ENCODE measurements at places on chromosomes 5 and 9.

- no peak for DNase-seq
Measured at GRCh38 chr5:16784843-16785791, 151.0 kb downstream of the MYO10 start.

GRCh38 chr9:124708633-124709291 is 62.3 kb downstream of the NR6A1 start:
- DNase-seq = no peak

DNA sequence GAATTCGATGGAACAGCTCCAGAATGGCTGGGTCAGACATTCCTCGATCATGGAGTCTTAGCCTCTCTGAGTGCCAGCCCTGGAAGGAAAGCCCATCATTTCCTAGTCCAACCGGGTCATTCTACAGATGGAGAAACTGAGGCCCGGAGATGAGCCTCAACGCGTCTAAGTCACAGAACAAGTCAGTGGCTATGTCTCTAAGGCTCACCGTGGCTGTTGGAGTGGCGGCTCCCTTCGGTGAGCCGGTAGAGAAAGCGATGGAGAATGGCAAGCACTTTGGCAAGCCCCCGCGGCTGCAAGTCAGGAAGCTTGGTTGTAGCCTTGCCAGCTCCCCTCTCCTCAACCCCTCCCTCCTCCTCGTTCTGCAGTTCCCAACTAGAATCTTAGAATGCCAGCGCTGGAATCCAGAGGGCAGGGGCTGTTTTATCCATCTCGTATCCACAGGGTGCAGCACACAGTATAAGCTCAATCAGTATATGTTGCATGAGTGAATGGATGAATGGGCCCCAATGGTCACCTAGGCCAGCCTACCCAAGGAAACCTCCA is 438 bp upstream of the ARSI start:
- DNase-seq = no peak

GRCh38 chr9:27629425-27629824 is 56.1 kb upstream of the C9orf72 start:
- DNase-seq = no peak

DNA sequence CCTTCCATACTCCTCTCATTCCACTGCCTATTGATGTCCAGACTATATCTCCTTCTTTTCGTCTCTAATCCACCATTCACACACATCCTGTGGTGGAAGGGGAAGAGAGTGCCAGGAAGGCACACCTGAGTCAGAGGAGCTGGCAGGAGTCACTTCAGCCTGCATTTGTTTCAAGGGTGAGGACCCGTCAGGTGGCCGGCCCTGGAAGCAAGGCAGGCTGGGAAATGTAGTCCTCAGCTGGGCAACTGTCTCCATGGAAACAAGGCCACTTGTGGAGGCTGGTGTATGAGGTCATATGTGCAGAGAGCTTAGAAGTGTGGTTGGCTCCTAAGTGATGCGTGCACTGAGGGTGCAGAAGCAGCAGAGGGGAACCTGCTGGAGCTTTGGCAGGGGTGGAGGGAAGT is 278.4 kb downstream of the NSG2 start:
- no peak for DNase-seq

- DNase-seq = no peak
Measured at GRCh38 chr9:70043285-70043684, 363 bp upstream of the MAMDC2 start.

GRCh38 chr5:148791334-148791667 is 35.1 kb upstream of the ADRB2 start:
- DNase-seq = no peak

DNA sequence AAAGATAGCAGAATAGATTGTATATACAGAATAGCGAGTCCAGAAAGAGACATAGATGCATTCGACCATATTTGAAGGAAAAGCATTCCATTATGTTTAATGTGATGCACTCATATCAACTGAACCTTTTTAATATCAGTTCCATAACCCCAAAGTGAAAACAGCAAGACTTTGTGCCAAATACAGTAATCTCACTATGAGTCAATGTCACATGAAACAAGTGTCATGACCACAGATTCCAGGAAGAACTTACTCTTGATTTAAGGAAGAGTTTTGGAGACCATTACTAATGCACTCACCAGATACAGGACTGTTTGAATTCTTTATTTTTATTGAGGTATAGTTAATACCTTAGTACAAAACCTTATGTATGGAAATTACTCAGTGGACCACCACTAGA is 220.5 kb downstream of the SH3GL2 start:
- DNase-seq = no peak

DNA sequence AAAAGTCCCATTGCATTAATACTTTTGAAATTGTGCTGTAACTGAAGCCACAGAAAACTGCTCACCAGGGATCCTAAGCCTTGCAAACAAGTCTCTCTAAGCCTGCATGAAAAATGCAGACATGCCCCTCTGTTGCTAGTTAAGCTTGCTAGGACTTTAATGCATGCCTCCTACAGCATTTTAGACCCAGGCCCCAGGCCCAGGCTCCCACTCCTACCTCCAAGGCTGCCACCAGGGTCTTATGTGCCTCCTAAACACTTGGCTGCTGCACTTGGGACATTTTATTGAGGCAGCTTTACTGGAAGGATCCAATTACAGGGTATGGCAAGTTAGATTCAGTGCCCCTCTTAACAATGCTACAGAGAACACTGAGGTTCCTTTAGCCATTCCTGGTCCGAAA is 467.3 kb upstream of the CLINT1 start:
- no peak for DNase-seq

- no peak for DNase-seq
Measured at GRCh38 chr9:120856700-120857099, 14.0 kb upstream of the PSMD5 start.

DNA sequence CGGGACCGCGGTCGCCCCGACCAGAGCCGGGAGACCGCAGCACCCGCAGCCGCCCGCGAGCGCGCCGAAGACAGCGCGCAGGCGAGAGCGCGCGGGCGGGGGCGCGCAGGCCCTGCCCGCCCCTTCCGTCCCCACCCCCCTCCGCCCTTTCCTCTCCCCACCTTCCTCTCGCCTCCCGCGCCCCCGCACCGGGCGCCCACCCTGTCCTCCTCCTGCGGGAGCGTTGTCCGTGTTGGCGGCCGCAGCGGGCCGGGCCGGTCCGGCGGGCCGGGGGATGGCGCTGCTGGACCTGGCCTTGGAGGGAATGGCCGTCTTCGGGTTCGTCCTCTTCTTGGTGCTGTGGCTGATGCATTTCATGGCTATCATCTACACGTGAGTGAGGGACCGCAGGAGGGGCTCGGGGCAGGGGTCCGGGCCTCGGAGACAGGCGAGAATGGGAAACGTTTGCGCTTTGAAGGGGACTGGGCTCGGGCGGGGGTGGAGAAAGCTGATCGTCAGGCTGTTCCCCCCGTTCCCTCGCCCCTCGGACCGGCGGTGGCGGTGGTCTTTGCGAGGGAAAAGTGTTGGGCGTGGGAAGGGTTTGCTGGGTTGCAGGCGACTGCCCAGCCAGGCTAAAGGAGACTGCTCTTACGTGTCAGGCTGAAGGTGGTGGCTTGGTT is 457 bp downstream of the UGCG start:
- peak; percentile 50 for DNase-seq

- DNase-seq = no peak
Measured at GRCh38 chr5:15391704-15392397, 108.1 kb upstream of the FBXL7 start.

- no peak for DNase-seq
Measured at GRCh38 chr5:147688656-147689356, 93.7 kb downstream of the JAKMIP2 start.

GRCh38 chr5:131595088-131596033 is 39.7 kb downstream of the RAPGEF6 start:
- DNase-seq = no peak

- DNase-seq = no peak
Measured at GRCh38 chr5:37791321-37791720, 48.5 kb downstream of the GDNF start.

- DNase-seq = no peak
Measured at GRCh38 chr9:89658401-89658800, 53.6 kb downstream of the GADD45G start.

- no peak for DNase-seq
Measured at GRCh38 chr9:126377536-126377935, 50.9 kb downstream of the MVB12B start.

GRCh38 chr5:127029581-127030258 is 638 bp downstream of the MARCHF3 start:
- peak; percentile 4 for DNase-seq

DNA sequence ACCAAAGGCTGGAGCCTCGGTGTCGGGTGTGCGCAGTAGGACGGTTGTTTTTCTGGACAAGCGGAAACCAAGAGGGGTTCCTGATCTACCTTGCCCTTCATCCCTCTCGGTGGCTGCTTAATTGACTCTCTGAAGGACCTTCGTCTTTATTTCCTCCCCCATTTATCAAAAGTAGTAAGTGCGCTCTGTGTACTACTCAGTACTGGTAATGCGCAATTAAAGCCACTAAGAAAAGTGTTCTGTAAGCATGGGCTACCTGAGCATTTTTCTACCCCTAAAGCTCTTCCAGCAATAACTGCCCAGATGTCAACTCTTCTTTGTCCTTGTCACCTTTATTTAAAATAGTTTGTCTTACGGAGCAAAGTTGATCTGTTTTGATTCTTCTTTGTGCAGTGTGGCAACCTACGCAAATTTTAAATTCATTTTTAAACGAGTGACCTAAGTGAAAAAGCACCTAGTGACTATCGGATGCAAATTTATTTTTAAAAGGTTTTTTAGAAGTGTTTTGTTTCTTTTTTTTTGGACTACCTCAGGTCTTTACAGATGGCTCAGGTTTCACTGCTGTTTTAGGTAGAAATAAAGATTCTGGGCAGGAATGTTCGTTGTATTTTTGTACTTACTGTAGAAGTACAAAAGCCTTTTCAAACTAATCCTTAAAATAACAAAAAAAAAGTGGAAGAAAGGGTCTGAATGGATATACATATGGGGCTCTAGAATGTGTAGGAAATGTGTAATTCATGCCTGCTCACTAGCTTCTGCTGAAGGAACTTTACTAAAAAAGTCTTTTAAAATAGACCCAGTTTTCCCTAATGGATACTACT is 2.0 kb downstream of the JMY start:
- no peak for DNase-seq

GRCh38 chr9:134497283-134497860 is 144.2 kb upstream of the COL5A1 start:
- no peak for DNase-seq

GRCh38 chr9:28668158-28668557 is 1094.9 kb upstream of the C9orf72 start:
- DNase-seq = no peak

- DNase-seq = no peak
Measured at GRCh38 chr5:154683101-154683880, 71.9 kb upstream of the LARP1 start.

DNA sequence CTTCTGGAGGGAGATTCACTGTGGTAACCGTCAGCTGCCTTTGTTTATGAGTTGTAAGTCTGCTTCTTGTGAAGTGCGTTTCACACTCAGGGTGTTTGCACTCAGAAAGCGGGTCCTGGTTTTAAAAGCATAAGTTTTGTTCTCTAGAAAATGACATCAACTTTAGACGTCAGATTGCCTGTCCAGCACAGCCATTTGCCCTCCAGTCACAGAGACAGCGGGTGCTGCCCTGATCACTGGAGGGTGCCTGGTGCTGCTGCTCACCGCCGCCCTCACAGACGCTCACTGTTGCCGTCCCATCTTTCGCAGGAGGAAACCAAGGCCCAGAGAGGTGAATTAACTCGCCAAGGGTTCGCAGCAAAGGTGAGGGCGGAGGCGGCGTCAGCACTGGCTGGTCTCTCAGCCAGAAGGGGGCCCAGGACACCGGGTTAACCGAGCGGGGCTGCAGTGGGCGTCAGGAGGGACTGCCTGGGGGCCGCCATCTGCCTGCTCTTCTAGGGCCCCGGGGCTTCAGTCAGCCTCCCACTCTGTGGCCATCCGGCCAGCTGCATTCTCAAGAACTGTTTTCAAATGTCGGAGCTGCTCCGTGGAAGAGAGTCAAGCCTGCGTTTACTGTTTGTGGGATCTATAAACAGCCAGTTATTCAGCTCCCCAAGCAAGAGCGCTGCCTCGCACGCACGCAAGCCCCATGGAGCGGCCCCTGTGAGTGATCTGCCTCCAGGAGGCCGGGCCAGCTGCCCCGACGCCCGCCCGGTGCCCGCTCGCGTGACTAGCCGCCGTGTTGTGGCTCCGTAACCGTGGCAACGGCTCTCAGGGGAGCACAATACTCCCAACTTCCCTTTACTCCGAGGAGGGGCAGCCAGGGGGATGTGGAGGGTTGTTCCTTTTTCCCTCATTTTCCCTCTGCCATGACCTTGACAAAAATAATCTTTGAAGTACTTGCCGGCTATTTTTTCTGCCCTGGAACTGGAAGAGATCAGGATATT is 43.4 kb upstream of the EXOC3 start:
- DNase-seq = peak; percentile 24

DNA sequence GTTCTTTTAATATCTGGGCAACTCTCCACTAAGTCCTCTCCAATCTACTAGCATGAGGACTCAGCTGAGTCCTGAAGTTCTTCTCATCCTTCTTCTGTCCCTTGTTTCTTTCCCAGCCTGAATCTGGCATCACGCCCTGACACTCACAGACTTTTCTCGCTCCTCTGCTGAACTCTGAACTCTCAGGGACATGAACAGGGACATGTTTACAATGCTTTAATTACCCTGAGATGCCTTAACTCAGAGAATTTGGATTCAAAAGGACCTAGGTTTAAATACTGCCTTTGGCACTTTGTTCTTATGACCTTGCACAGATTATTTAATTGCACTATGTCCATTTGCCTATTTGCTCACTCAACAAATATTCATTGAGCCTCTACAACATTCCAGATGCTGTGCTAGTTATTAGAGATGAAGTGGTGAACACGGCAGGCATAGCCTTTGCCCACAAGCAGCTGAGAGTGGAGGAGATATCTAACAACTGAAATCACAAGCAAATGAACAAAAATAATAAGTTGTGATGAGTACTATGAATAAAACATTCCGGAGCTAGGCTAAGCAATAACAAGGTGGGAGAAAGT is 106.0 kb downstream of the ADRB2 start:
- no peak for DNase-seq

- no peak for DNase-seq
Measured at GRCh38 chr5:113293975-113294310, 140.8 kb downstream of the TSSK1B start.

DNA sequence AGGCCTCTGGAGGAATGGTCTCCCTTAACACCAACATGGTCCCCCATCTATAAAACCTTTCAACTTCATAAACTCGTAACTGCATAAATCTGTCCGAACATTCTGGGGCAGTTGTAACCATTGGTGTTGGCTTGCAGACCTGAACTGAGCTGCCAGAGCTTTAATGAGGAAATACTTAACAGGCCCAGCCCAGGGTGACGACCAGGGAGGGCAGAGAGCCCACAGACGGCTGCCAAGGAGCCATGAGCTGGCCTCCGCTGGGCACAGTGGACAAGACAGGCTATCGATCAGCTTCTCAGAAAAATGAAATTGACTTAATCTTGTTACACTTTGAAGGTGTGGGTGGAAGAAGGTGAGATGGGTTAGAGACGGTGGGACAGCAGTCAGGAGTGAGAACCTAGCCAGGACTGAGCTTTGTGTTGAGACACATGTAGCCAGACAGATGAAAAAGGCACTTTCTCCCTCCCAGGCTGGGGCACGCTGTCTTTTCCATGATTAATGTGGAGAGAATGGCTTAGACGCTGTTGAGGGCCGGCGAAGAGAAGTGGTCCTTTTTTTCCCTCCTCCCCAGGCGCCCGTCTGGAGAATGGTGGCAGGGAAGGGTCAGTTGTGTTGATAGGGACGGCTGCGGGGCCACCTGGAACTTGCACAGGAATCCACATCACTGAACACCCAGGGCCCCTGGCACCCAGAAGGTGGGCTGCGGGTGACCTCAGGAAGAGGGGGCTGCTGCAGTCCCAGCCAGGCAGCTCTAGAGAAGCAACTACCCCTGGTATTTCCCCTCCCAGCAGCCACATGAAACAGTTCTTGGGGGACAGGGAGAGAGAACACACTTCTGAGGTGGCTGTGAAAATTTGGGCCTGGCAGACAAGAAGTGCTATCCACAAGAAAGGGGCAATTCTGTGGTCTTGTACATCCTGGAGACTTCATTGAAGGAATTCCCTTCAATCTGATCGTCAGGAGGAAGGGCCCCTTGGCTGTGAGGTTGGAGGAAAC is 27.3 kb upstream of the TCOF1 start:
- DNase-seq = no peak
